ENCODE measurements at places on chromosomes 13 and 19.

GRCh38 chr13:51249770-51250741 lies 27.9 kb downstream of the FAM124A start:
- DNase-seq: no peak

- DNase-seq: no peak
These were observed 145.0 kb downstream of the KDM4B start for GRCh38 chr19:5113633-5114586.

DNA sequence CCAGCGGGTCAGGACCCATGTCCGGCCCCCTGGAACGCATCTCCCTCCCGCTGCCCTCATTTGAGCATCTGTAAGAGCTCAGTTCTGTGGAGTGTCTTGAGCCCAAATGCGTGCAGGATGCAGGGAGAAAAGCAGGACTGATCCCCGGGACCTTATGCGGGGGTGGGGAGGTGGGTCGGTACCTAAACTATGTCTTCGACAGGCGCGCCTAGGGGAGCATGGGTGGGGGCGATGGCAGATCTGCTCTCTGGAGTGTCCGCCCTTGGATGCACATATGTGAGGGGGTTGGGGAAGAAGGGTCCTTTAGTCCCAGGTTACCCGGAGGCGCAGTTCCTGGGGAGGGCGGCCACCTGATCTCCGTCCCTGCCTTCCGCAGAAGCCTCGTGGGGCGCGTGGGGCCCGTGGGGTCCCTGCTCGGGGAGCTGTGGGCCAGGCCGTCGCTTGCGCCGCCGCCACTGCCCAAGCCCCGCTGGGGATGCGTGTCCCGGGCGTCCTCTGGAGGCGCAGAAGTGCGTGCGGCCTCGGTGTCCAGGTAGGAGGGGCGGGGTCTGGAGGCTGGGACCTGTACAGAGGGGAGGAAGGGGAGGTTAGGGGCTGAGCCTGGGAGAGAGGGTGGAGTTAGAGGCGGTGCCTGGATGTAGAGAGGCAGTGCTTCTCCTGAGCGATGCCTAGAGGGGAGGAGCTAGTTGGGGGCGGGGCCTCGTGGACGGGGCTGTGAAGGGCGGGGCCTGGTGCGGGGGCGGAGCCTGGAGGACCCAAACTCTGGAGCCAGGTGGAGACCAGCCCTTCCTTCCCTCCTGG lies 2.9 kb downstream of the CILP2 start:
- no peak for DNase-seq

DNA sequence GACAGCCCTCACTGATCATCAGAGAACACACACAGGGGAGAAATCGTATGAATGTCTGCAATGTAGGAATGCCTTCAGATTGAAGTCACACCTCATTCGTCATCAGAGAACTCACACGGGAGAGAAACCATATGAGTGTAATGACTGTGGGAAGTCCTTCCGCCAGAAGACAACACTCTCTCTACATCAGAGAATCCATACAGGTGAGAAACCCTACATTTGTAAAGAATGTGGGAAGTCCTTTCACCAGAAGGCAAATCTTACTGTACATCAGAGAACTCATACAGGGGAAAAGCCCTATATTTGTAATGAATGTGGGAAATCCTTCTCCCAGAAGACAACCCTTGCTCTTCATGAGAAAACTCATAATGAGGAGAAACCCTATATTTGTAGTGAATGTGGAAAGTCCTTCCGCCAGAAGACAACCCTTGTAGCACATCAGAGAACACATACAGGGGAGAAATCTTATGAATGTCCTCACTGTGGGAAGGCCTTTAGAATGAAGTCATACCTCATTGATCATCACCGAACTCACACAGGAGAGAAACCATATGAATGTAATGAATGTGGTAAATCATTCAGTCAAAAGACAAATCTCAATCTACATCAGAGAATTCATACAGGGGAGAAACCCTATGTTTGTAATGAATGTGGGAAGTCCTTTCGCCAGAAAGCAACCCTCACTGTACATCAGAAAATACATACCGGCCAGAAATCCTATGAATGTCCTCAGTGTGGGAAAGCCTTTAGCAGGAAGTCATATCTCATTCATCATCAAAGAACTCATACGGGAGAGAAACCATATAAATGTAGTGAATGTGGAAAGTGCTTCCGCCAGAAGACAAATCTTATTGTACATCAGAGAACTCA lies 32.5 kb downstream of the ZNF567 start:
- DNase-seq: no peak

DNA sequence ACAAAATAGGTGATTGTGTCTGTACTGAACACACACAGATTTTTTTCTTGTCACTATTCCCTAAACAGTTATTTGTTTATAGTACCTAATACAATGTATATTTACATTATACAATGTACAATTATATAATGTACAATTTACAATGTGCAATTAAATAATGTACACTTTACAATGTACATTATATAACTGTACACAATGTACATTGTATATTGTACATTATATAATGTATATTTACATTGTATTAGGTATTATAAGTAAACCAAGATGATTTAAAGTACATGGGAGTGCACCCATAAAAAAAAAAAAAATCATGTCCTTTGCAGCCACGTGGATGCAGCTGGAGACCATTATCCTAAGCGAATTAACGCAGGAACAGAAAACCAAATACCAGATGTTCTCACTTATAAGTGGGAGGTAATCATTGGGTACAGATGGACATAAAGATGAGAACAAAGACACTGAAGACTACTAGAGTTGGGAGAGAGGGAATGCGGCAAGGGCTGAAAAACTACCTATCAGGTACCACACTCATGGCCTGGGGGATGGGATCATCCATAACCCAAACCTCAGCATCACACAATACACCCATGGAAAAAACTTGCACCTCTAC lies 68.1 kb downstream of the ABCC4 start:
- DNase-seq: no peak

GRCh38 chr13:42720113-42720857 lies 61.1 kb upstream of the FAM216B start:
- no peak for DNase-seq

GRCh38 chr13:104869501-104869900 lies 1666.0 kb downstream of the EFNB2 start:
- DNase-seq: no peak

GRCh38 chr13:88031980-88032559 lies 360.9 kb downstream of the SLITRK5 start:
- no peak for DNase-seq

- DNase-seq: no peak
These were observed 235.6 kb upstream of the SOX21 start for GRCh38 chr13:94947965-94948371.

GRCh38 chr19:50489461-50490011 lies 12.9 kb upstream of the GARIN5A start:
- DNase-seq: no peak

GRCh38 chr13:31001647-31002046 lies 69.2 kb downstream of the TEX26 start:
- no peak for DNase-seq

DNA sequence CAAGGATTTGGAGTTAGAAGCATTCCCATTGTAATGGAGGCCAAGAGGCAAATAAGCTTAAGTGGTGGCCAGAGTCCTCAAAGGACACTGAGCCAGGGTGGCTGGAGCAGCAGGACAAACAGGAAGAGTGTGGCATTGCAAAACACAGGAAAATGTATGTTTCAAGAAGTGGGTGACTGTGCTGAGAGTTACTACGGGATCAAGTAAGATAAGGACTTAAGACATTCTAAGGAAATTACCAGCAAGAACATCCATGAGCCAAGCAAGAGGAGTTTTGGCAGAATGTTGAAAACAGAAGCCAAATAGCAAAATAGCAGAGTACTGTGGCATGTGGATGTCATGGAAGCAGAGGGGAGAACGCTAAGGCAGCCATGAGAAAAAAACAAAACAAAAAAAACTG lies 104.2 kb downstream of the RAP2A start:
- no peak for DNase-seq

- no peak for DNase-seq
These were observed 4.5 kb downstream of the RELB start for GRCh38 chr19:45005787-45006186.

DNA sequence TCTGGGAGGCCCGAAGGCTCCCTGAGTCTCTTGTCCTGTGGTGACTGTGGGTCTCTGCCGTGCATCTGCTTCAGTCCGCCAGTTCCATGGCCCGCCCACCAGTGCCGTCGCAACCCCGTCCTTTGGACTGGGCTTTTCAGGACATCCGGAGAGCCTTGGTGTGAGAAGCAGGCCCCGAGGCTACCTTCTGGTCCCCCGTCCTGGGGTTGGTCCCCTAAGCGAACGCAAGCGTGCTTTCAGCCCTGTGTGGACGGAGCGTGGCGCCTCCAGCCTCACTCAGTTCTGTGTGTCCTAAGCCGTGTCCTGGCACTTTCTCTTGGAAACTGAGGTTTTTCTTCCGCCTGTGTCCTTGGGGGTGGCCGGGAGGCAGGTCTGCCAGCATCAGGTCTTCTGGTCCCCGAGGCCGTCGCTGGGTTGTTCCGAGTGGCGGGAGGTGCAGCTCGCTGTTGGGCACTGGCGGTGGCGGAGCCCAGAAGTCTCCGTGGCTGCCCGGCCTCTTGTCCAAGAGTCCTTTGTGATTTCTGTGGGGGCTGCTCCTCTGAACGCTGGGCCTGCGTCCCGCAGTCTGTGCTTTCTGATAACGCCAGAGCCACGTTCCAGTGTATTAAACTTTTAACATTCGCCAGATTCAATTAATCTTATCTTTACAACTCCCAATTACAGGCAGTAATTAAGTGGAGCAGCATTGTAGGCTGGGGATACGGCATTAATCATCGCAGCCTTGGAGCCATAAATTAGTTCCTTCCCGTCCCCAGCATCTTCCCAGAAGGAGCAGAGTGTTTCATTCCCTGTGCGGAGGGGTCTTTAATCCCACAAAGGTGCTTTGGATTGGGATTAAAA lies 99.5 kb downstream of the KDM4B start:
- DNase-seq: no peak

GRCh38 chr13:32092496-32092895 lies 60.9 kb downstream of the FRY start:
- no peak for DNase-seq

GRCh38 chr19:12194827-12195731 lies 32.2 kb downstream of the ZNF136 start:
- DNase-seq: no peak

GRCh38 chr19:30780032-30780431 lies 407.8 kb downstream of the ZNF536 start:
- DNase-seq: no peak

- no peak for DNase-seq
These were observed 10.9 kb upstream of the CACNG7 start for GRCh38 chr19:53898166-53898565.

GRCh38 chr19:12721656-12722565 lies 1.8 kb downstream of the TNPO2 start:
- DNase-seq: no peak

GRCh38 chr13:110017379-110017778 lies 231.0 kb upstream of the IRS2 start:
- DNase-seq: no peak

DNA sequence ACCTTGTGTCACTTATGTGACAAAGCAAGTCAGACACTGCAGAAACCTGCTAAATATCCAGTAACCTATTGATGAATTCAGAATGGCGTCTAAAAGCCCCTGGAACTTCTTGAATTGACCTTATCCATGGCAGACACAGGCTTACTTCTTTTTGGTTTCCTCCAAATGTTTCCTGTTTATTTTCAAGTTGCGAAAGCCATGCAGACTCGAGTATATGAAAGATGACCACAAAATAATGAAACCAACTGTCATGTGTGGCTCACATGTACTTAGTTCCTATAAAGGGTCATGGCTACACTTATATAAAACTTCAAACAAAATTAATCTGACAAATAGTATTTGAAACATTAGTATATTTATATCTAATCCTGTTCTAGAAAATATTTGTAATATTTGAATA lies 113.1 kb upstream of the FNDC3A start:
- DNase-seq: no peak

DNA sequence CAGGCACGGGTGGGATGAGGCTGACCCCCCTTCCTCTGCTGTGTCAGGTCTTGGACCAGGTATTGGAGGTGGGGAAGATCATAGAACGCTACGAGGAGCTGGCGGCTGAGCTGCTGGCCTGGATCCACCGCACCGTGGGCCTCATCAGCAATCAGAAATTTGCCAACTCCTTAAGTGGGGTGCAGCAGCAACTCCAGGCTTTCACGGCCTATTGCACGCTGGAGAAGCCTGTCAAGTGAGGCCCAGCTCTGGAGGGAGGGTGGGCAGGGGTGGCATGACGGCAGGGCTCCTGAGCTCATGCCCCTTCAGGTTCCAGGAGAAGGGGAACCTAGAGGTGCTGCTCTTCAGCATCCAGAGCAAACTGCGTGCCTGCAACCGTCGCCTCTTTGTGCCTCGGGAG lies 35.3 kb downstream of the SPTBN4 start:
- no peak for DNase-seq

DNA sequence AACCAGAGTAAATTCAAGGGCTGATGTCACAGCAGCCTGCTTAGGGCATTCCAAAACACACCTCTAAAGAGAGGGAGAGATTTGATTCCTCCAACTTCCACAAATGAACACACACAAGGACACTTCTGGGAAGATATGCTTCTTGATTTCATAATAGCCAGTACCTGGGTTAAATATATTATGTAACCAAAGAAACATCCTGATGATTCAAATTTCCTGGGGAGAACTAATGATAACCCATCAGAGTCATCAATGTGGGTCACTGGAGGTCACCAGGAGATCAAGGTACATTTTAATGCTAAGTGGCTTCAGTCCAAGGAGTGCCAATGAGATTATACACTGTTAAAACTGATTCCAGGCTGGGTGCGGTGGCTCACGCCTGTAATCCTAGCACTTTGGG lies 54.0 kb upstream of the DOCK9 start:
- no peak for DNase-seq

Measured in vagina (tissue), 2 donors.